Prostate gland (tissue), 2 donors: ENCODE measurements at places on chromosomes 7 and 10.

DNA sequence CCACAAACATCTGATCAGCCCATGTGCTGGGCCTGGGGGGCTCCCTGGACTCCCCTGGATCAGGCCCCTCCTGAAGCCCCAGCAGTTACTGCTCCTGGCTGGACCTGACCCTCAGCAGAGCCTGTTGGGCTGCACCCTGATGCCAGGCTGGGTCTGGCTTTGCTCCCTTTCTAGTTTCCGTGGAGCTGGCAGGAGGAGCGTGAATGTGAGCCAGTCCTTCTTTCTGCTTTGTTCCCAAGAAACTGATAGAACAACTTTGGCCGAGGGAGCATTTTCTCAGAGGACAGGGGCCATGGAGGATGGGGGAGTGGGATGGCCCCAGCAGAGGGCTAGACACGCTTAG, 128.2 kb downstream of the NEURL1 start:
- DNase-seq: no peak

- no peak for DNase-seq
These were observed 66.2 kb upstream of the SDK1 start for GRCh38 chr7:3234851-3235250.

DNA sequence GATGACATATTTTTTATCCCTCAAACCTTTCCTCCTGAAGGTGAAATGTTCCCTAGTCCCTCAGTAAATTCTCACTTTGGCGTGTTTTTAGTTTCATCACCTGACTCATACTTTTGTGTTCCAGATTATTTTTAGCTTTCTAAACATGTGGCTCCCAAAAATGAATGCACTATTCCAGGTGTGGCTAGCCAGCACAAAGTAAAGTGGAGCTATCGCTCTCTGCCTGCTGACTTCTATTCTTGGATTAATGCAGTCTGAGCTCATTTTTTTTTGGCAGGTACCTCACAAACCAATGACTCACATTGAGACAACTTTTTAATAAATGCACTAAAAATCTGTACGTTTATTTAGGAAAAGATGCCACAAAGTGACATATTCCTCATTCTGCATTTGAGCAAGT, 58.8 kb upstream of the LANCL2 start:
- DNase-seq: no peak

DNA sequence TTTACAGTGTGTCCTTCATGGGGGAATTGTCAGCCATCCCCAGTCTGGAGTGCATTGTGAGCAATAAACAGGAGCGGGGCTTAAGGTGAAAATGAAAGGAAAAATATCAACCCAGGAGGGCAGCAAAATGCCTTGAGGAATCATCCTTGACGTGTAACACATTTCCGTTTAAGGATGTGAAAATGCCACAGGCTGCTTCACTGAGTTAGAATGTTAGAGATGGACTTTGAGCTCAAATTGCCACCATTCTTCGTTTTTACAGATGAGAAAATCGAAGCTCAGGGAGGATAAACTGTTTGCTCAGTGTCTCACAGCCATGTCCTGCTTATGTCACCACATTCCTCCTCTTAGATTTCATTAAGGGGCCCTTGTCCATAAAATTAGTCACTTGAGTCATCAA, 23.1 kb downstream of the SORCS3 start:
- no peak for DNase-seq

DNA sequence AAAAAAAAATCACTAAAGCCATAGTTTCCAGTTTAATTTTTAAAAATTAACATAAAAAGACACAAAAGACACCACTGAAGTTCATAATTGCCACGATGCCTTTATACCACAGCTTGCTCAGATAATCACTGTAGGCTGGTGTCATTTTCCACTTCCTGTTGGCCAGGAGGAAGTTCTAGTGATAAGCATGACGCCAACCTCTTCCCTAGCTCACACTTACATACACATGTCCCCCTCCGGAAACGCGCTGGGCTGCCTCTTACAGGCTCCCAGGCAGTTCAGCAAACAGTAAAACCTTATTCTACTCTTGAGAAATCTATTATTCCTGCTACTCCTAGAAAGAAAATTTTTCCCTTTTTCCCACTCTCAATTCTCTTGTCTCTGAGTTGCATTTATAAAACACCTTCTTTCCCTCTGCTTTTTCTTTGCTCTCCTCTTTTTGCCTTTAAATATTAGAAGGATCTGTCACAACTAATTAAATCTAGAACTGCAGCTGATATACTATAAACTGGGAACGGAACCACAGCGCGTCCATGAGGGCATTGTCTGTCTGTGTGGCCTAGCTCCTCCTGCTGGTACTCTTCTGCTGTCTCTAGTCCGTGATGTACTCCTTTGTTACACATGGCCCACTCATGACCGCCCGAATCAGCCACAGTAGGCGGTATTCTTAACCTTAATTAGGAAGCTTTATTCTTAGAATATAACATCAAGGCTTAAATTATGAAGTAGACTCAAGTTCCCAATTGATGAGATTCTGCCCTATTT, 664.9 kb downstream of the CNTNAP2 start:
- DNase-seq: no peak

DNA sequence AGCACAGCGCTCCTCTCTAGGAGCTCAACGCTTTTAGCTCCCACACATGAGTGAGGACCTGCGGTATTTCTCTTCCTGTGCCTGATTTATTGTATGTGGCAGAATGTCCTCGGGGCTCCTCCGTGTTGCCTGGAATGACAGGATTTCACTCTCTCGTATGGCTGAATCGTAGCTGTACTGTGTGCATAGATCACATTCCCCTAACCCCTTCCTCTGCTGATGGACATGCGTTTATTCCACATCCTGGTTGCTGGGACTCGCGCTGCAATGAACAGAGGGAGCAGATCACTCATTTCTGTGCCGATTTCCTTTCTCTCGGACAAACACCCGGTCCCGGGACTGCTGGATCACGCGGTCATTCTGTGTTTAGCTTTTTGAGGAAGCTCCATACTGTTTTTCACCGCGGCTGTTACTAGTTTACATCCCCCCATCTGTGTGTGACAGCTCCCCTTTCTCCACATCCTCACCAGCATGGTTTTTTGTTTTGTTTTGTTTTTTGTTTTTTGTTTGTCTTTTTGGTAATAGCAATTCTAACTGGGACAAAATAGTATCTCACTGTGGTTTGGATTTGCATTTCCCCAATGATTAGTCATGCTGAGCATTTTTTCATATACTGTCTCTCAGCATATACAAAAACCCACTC, 76.3 kb downstream of the FOXL3 start:
- DNase-seq: no peak

DNA sequence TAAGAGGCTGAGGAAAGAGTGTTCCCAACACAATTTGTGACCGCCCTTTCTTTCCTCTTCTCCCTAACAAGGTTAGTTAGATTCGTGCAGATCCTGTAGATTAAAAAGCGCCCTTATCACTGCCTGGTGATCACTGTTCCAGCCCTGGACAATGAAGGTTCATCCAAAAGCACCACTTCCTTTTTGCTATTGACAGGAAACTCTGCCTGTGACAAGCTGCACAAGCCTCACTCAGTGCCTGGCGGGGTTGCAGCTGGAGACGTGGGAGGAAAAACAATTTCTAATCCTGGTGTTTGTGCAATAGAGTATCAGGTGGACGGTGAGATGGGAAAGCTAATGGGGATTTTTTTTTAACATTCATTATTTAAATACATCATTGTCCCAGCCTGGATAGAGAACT, 105.9 kb upstream of the CAV2 start:
- DNase-seq: no peak

GRCh38 chr7:732556-732955, 5.5 kb upstream of the PRKAR1B start:
- DNase-seq: no peak
